Aorta (tissue), 5 donors: ENCODE measurements at places on chromosomes 1 and 21. TPM values are rescaled to one million over a fixed set of nuclear protein-coding genes. Genes with fewer than 3 reads are reported as not detected.

The S100A10 gene
- 386 TPM for total RNA-seq

- H3K4me3 ChIP-seq: no peak overlapping the region
- H3K4me1 ChIP-seq: no peaks in the 10 kb centered on the region
- H3K27ac ChIP-seq: no peak overlapping the region
- H3K27me3 ChIP-seq: no peaks in the 10 kb centered on the region
Observed at GRCh38 chr1:42732126-42732680, 7.8 kb downstream of the CLDN19 start.

- H3K4me3 ChIP-seq: no peak overlapping the region
- no peaks in the 10 kb centered on the region for H3K27me3 ChIP-seq
- DNase-seq: no peak
- no peaks in the 10 kb centered on the region for H3K36me3 ChIP-seq
- H3K4me1 ChIP-seq: peaks cover 11% of the 10 kb centered on the region
- no peak overlapping the region for H3K27ac ChIP-seq
Observed at GRCh38 chr1:93663208-93663614, 18.4 kb downstream of the BCAR3 start.

GRCh38 chr1:83764209-83764608, 234.7 kb downstream of the TTLL7 start:
- no peak overlapping the region for H3K4me3 ChIP-seq
- no peaks in the 10 kb centered on the region for H3K27me3 ChIP-seq
- no peak for DNase-seq
- no peak overlapping the region for H3K27ac ChIP-seq

- no peaks in the 10 kb centered on the region for H3K27me3 ChIP-seq
- no peaks in the 10 kb centered on the region for H3K36me3 ChIP-seq
- H3K4me3 ChIP-seq: no peak within 1 kb of the TSS
- no peak within 1 kb of the TSS for H3K27ac ChIP-seq
Observed at GRCh38 chr1:153203130-153203529, at the start of gene LELP1. Gene LELP1 (plus strand): TSS chr1:153203430. CDS start chr1:153204708, 1,278 bp downstream.

GRCh38 chr1:225469051-225469450, 41.2 kb upstream of the LBR start:
- no peaks in the 10 kb centered on the region for H3K27me3 ChIP-seq
- H3K36me3 ChIP-seq: no peaks in the 10 kb centered on the region
- peak; percentile 20 for DNase-seq
- H3K4me1 ChIP-seq: no peaks in the 10 kb centered on the region
- H3K27ac ChIP-seq: no peak overlapping the region
- H3K4me3 ChIP-seq: no peak overlapping the region

The POU3F1 gene
- total RNA-seq: 0.21 TPM

The RBBP5 gene
- 15.4 TPM for total RNA-seq

GRCh38 chr1:1052003-1052840, 21.9 kb downstream of the RNF223 start:
- no peaks in the 10 kb centered on the region for H3K4me1 ChIP-seq
- H3K27ac ChIP-seq: no peak overlapping the region
- DNase-seq: no peak
- H3K4me3 ChIP-seq: no peak overlapping the region

- H3K27ac ChIP-seq: no peak overlapping the region
- H3K27me3 ChIP-seq: no peaks in the 10 kb centered on the region
- no peaks in the 10 kb centered on the region for H3K36me3 ChIP-seq
- DNase-seq: no peak
Observed at GRCh38 chr21:41381731-41382130, 19.9 kb downstream of the MX2 start.

The ALG14 gene
- total RNA-seq: 3.2 TPM

- no peaks in the 10 kb centered on the region for H3K27me3 ChIP-seq
- H3K36me3 ChIP-seq: no peaks in the 10 kb centered on the region
- no peak for DNase-seq
- H3K4me1 ChIP-seq: no peaks in the 10 kb centered on the region
Observed at GRCh38 chr1:21337454-21337927, 47.2 kb upstream of the ECE1 start.

DNA sequence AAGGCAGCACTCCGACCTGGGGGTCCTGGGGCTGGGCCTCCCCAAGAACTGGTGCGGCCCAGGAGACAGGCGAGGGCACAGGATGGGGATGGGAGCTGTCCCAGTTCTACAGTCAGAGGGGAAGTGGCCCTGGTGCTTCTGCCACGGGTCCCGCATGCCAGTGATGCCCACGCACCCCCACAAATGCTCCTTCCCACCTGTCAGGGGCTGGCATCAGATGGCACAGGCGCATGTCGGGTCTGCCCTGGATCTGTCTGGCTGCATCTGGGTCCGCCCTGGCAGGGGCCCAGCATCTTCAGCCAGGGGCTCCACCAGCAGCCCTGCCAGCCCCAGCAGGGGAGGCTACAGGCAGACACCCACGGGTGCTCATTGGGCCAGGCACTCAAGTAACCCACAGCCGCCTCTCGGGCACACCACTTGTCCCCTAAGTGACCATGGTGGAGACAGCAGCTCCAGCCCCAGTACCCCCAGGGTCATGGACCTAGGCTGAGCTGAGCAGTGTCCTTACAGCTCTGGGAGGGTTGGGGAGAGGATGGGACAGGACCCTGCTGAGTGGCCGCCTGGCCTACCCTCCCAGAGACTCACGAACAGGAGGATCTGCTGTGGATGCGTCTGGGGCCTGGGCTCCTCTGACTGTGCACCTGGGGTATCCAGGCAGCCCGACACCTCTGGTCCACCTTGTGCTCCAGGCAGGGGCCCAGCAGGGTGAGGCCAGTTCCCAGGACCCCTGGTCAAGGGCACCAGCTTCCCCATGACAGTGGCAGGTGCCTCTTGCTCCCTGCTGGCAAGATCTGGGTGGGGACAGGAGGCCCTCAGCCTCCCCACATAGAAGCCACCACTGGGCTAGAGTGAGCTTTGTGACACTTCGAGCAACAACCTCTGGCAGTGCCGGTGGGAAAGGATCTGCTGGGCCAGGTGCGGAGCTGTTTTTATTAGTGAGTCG, 5.4 kb downstream of the SMIM1 start:
- no peaks in the 10 kb centered on the region for H3K4me1 ChIP-seq
- no peak overlapping the region for H3K4me3 ChIP-seq
- H3K27ac ChIP-seq: no peak overlapping the region
- no peaks in the 10 kb centered on the region for H3K27me3 ChIP-seq
- no peak for DNase-seq
- H3K36me3 ChIP-seq: no peaks in the 10 kb centered on the region

GRCh38 chr21:26351661-26352060, 181.1 kb upstream of the APP start:
- no peaks in the 10 kb centered on the region for H3K27me3 ChIP-seq
- no peak for DNase-seq
- H3K36me3 ChIP-seq: no peaks in the 10 kb centered on the region
- no peak overlapping the region for H3K27ac ChIP-seq
- H3K4me3 ChIP-seq: no peak overlapping the region

The FNDC7 gene
- not detected for total RNA-seq

GRCh38 chr1:224640587-224640986, 24.5 kb downstream of the CNIH3 start:
- H3K27ac ChIP-seq: no peak overlapping the region
- no peak overlapping the region for H3K4me3 ChIP-seq
- H3K36me3 ChIP-seq: no peaks in the 10 kb centered on the region
- DNase-seq: no peak

- H3K27ac ChIP-seq: no peak overlapping the region
- DNase-seq: no peak
- H3K27me3 ChIP-seq: no peaks in the 10 kb centered on the region
- H3K36me3 ChIP-seq: no peaks in the 10 kb centered on the region
Observed at GRCh38 chr21:27681841-27682240, 715.0 kb upstream of the ADAMTS5 start.

The RGSL1 gene
- not detected for total RNA-seq

DNA sequence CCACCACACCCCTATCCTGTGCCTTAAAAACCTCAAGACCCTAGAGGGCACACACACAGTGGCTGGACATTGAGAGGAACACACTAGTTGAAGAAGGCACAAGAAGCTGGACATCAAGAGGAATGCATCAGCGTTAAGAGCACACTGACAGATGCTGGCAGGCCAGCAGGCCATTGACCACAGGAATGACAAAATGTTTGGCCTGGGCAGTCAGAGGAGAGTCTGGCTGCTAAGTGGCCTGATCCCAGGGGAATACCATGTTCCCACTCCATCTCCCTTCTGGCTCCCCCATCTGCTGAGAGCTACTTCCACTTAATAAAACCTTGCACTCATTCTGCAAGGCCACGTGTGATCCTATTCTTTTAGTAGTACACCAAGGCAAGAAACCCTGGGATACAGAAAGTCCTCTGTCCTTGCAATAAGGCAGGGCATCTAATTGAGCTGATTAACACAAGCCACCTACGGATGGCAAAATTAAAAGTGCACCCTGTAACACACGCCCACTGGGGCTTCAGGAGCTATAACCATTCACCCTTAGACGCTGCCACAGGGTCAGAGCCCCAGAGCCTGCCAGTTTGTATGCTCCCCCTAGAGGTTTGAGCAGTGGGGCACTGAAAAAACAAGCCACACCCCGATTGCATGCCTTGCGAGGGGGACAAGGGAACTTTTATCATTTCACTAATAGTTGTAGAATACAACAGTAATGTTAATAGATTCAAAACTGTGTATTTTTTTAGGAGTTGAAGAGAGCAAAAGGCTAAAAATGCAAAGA, 1216.1 kb upstream of the NCAM2 start:
- H3K4me3 ChIP-seq: no peak overlapping the region
- no peaks in the 10 kb centered on the region for H3K36me3 ChIP-seq
- H3K27me3 ChIP-seq: no peaks in the 10 kb centered on the region
- H3K27ac ChIP-seq: no peak overlapping the region
- H3K4me1 ChIP-seq: no peaks in the 10 kb centered on the region

The BCAR3 gene
- 24.1 TPM for total RNA-seq

The DMRTA2 gene
- not detected for total RNA-seq

The SLC5A9 gene
- 0.51 TPM for total RNA-seq

GRCh38 chr1:29368936-29369932, 132.9 kb downstream of the PTPRU start:
- H3K4me1 ChIP-seq: no peaks in the 10 kb centered on the region
- H3K4me3 ChIP-seq: no peak overlapping the region
- no peaks in the 10 kb centered on the region for H3K27me3 ChIP-seq

The SHISA4 gene
- 30.6 TPM for total RNA-seq

The PLXNA2 gene
- 37.3 TPM for total RNA-seq

DNA sequence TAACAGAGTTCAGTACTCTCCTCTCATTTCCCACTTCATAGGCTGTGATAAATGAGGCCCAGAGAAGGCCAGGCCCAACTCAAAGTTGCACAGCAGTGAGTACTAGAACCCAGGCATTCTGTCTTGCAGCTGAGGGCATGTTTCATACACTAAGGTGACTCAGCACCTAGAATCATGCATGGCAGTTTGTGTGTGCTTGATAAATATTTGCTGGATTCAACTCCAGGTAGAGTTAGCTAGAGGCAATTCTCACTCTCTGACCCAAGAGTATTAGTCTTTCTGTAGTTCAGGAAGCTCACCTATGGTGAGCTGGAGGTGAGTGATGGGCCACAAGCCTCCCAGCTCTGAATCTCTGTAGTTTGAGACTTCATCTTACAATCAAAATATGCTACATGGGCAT, 10.7 kb downstream of the NKAIN1 start:
- H3K4me1 ChIP-seq: no peaks in the 10 kb centered on the region
- no peak overlapping the region for H3K4me3 ChIP-seq
- H3K27me3 ChIP-seq: no peaks in the 10 kb centered on the region
- no peaks in the 10 kb centered on the region for H3K36me3 ChIP-seq
- DNase-seq: no peak

DNA sequence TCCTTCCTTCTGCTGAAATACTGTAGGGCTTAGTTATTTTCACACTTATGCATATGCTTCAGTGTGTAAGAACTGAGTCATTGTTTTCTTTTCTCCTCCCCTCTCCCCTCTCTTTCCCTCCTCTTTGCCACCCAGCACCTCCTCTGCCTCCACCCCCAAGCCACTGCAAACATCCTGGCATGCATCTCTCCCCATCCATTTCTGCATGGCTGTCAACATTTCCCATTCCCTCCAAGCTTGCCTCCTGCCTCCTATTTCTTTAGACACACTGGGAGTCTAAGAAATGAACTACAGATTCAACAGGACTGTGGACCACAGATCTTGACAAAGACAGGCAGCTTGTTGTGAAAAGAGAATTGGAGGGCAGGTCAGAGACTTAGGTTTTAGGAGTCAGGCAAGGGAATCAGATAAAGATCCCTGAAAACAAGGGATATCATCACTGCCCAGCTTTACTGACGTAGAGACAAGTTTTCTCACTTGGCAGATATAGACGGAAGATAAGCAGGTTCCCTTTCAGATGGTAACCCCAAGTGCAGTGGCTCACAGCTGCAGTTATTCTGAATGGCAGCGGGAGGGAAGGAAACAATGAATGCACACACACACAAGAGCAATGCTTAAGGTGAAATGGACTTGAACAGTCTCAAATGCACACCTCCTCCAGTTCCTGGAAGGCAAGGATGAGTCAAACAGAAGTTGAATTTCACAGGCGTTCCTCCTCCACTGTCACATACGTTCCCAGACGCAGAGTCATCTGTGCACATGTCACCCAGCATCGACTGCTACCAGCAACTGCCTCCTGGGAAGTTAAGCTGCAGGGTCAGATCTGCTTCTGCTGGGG, 56.1 kb downstream of the HIVEP3 start:
- H3K4me3 ChIP-seq: no peak overlapping the region
- no peak overlapping the region for H3K27ac ChIP-seq
- no peak for DNase-seq
- H3K4me1 ChIP-seq: no peaks in the 10 kb centered on the region
- no peaks in the 10 kb centered on the region for H3K27me3 ChIP-seq

DNA sequence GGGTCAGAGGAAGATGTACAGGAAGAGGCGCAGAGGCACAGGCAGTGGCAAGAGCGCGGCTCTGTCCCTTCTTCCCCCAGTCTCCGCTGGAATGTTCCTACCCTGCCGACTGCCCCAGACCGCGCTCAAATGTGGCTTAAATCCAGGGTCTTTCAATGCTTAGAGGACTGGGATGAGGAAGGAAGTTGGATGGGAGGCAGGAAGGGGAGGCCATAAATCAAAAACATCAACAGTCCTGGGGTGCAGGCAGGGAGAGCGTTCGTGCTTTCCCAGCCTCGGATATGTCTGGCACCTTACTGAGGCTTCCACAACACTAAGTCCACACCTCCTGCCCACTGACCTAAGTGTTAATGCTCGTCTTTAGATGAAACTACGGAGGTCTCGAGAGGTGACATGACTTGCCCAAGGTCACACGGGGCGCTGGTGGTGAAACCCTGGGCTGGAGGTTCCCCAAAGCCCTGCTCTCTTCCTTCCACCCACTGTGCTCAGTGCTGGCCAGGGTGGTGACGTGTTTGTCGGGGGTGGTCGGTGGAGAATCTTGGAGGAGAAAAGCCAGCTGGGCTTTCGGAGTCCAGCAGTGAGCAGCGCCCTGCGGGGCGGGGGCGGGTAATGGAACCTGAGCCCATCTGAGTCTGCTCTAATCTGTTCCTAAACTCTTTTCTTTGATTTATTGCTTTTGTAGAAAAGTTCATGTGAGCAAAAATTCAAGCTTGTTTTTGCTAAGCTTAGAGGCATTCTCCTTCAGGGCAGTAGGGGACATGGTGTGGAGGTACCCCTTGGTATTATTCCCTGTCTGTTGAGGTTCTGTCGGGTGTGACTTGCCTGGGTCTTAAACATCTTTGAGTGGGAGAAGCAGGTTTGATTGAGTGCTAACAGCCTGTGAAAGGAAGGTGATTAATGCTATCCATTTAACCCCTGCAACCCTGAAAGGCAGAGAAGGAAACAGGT, 708 bp downstream of the CDA start:
- H3K4me3 ChIP-seq: no peak overlapping the region
- DNase-seq: peak; percentile 84
- no peaks in the 10 kb centered on the region for H3K4me1 ChIP-seq

GRCh38 chr1:41620365-41621169, 136.1 kb upstream of the EDN2 start:
- H3K27me3 ChIP-seq: no peaks in the 10 kb centered on the region
- H3K4me1 ChIP-seq: no peaks in the 10 kb centered on the region
- no peak overlapping the region for H3K27ac ChIP-seq
- no peaks in the 10 kb centered on the region for H3K36me3 ChIP-seq
- DNase-seq: no peak
